ENCODE measurements at places on chromosomes 13 and 19. TPM values are rescaled to one million over a fixed set of nuclear protein-coding genes. Genes with fewer than 3 reads are reported as not detected.

The BABAM1 gene
- total RNA-seq = 96.8 TPM

The ZNF578 gene
- total RNA-seq = 1.4 TPM

The SLAIN1 gene
- total RNA-seq = 0.30 TPM

The KRTDAP gene
- not detected for total RNA-seq

The LILRA5 gene
- not detected for total RNA-seq

The CKM gene
- not detected for total RNA-seq

Measured in smooth muscle cell of the coronary artery (primary cell).